CMK (cell line): ENCODE measurements at places on chromosomes 11 and 22.
A peak's percentile ranks its signal among the peaks of the same experiment; 100 is the strongest.

GRCh38 chr11:1970956-1971355 lies 23.8 kb downstream of the MRPL23 start:
- DNase-seq = no peak

GRCh38 chr11:126282736-126283591 lies at the start of gene TIRAP:
Gene TIRAP, plus strand, starts transcription at chr11:126283093. Its CDS starts 7,802 bp downstream, at chr11:126290895.
- DNase-seq = peak; percentile 70

DNA sequence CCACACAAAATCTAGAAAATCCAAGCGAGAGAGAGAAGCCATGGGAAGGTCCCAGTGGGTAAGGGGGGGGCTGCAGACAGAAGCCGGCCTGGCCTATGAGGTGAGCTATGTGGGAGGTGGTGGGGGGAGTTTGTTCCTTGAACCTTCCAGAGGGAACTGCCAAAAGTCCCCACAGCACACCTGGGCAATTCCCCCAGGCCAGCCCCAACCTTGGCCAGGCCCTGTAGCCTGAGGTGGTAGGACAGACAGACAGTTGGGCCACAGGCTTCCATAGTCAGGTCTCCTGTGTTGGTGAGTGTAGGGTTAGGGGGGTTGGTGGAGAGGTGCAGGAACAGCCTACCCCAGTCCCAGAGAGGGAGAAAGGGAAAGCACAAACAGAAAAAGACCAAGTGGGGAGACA lies 39.0 kb downstream of the LMO1 start:
- DNase-seq = no peak

DNA sequence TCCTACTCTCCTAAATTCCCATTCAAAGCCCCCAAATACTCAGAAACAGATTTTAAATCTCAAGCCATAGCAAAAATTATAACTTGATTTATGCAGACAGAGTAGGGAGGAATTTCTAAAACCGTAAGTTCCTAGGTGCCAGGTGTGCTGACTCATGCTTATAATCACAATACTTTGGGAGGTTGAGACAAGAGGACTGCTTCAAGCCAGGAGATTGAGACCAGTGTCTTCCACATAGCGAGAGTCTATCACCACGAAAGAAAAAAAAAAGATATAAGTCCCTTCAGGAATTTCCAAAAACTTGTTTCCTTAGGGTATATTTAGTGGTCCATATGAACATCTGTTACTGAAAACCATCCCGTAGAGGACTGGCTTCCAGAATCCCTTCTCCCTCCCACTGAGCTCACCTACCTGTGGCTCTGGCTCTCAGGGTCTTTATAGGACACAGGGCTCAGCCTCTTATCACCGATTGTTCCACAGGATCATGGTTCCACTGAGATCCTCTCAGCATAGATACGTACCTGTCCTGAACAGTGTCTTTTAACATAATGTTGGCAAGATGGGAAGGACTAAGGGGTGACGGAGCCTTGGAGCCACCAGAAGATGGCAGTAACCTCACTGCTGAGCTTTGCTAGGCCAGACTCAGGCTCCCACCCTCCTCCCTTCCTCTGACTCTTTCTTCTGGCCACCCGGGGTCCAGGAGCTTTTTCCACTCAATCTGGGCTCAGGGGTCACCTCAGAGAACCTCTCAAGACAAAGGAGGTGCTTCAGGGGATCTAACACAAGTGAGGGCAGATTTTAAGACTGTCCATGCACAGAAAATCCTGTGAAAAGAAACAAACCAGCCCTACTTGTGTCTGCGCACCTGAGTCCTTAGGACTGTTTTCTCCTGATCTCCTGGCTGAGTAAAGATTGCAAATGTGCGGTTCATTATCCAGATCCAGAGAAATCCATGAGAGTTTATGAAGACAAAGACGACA lies 117.5 kb upstream of the TOP3B start:
- DNase-seq = no peak

DNA sequence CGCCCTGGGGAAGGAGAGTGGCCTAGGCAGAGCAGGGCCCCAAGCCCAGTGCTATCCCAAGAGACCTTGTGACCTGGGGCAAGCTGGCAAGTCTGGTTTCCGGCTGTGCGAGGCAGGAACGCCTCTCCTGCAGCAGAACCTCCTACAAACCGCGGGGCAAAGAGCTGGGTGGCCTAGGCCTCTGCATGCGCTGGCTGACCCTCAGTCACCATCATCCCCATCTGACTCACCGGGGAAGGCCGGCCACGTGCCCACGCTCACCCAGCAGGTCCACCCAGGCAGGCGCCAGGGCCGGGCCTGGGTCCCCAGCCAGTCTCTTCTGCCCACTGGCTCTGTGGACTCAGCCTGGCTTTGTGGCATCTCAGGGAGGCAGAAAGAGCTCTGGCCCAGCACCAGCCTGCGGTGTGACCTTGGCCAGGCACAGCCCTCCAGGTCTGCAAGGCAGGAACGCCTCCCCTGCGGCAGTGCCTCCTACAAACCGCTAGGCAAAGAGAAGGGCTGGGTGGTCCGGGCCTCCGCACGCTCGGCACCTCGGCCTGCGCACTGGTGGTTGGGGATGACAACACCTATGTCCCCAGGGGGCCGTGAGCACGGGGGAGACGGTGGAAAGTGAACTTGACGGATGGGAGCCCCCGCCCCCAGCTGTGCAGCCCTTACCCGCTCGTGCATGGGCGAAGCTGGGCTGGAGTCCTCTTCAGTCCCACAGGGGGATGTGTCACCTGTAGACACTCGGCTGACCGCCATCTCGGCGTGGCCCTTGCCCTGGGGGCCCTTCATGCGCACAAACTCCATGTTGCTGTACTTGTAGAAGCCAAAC lies 38.2 kb downstream of the KIAA0930 start:
- no peak for DNase-seq

GRCh38 chr11:61384271-61385242 lies 7.8 kb upstream of the TMEM216 start:
- DNase-seq = no peak

DNA sequence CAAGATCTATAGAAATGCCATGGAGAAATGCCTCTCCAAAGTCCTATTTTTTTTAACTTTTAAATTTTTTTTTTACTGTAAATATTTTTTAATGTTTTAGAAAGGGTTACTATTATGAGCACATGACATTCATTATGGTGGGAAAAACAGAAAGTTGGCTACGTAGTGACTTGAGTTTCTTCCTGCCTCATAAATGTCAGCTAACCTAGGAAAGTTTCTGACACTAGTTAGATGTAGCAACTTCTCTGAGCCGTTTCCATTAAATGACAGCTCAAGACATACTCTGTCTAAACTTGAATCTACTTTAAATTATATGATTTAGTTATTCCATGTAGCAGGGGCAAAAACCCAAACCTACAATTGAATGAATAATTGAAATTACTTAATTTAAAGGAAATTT lies 18.4 kb upstream of the CTSC start:
- DNase-seq = no peak
